ENCODE measurements at places on chromosomes 11 and 22. TPM values are rescaled to one million over a fixed set of nuclear protein-coding genes. Genes with fewer than 3 reads are reported as not detected.

Gene OR56A1
- total RNA-seq = not detected

GRCh38 chr22:39815932-39816331, 77.6 kb downstream of the ENTHD1 start:
- no peaks in the 10 kb centered on the region for H3K36me3 ChIP-seq
- H3K27me3 ChIP-seq = no peaks in the 10 kb centered on the region
- no peak for DNase-seq
- H3K4me1 ChIP-seq = no peaks in the 10 kb centered on the region

DNA sequence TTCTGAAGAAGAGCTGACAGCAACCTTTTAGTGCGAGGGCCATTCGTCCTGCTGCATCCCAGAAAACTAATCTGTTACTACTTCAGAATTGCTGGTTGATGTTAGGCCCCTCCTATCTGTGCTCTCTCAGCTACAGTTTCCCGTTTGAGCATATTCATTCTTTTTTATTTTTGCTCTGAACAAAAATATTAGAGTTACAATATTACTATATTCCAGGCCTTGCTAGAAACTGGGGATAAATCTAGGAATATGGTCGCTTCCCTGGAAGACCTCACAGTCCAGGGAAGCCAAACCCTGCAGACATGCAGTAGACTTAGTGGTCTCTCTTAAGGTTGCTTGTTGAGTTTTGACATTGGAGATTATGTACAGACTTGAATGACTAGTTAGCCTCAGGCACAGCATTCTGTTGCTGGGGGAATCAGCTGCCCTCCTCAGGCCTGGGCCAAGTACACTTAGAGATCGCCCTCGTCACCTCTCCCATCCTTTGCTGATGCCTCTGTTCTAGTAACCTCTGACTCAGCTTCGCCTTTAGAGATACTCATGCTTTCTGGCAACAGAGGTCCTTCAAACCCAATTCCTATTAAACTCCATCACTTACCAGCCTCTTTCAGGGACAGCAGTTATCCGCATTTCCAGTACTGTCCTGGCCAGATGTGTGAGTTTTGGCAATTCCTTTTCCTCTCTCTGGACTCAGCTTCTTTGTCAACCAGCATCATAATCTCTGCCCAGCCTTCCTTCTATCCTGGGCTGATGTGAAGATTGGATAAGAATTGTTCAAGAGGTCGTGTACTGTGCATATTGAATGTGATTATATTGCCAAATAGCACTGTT, 698 bp upstream of the ANAPC15 start:
- H3K27me3 ChIP-seq = no peaks in the 10 kb centered on the region
- H3K27ac ChIP-seq = peak overlapping the region; percentile 98
- no peak for DNase-seq
- H3K4me3 ChIP-seq = no peak overlapping the region
- H3K4me1 ChIP-seq = peaks cover 9% of the 10 kb centered on the region

Gene DGCR6
- 5.4 TPM for total RNA-seq

Gene ENTHD1
- total RNA-seq = not detected

DNA sequence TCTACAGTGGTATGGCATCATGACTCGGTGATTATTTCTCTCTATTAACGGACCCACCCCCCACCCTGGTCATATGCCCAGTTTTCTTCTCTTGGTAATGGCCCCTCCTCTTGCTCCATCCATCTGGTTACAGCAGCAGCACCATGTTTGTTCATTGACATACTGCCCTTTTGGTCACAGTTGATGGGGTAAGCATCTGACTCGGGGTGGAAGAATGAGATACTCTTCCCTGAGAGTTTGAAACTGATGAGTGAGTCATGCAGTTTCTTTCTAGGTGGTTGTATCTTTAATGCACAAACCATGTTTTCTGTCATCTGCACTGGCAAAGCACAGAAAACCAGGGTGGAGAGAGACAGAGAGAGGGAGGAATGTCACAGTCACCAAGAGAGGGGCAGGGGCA, 126.0 kb downstream of the SYN3 start:
- no peaks in the 10 kb centered on the region for H3K36me3 ChIP-seq
- DNase-seq = no peak
- H3K4me1 ChIP-seq = no peaks in the 10 kb centered on the region
- no peak overlapping the region for H3K4me3 ChIP-seq
